ENCODE measurements at places on chromosomes 12 and 14.

DNA sequence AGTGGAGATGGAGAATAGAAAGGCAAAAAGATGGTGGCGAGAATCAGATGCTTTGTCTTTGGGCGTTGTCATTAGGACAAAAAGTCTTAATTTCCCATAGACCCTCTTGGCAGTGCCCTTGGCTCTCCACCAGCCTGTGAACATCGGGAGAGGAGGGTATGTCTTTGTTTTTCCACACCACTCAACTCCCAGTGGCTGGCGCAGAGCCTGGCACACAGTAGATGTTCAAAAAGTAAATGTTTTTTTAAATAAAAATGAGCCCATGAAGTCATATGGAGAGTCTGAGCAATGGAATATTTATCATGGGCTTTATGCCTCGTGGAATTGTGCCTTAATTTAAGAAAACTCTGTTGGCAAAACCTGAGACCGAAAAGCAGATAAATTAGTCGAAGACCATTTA, 90.4 kb downstream of the SRGAP1 start:
- no peak for DNase-seq
- no peaks in the 10 kb centered on the region for H3K27me3 ChIP-seq
- no peak overlapping the region for H3K4me3 ChIP-seq

- no peaks in the 10 kb centered on the region for H3K27me3 ChIP-seq
- peaks cover 20% of the 10 kb centered on the region for H3K4me1 ChIP-seq
- H3K36me3 ChIP-seq, result peaks cover 4% of the 10 kb centered on the region
- H3K4me3 ChIP-seq, result peak overlapping the region; percentile 76
- peak overlapping the region; percentile 77 for H3K27ac ChIP-seq
- DNase-seq, result no peak
Observed at GRCh38 chr12:110501399-110501751, 536 bp downstream of the VPS29 start.

GRCh38 chr12:28209782-28210181, 19.5 kb downstream of the CCDC91 start:
- no peak for DNase-seq
- H3K27me3 ChIP-seq, result no peaks in the 10 kb centered on the region
- H3K36me3 ChIP-seq, result peaks cover 2% of the 10 kb centered on the region

DNA sequence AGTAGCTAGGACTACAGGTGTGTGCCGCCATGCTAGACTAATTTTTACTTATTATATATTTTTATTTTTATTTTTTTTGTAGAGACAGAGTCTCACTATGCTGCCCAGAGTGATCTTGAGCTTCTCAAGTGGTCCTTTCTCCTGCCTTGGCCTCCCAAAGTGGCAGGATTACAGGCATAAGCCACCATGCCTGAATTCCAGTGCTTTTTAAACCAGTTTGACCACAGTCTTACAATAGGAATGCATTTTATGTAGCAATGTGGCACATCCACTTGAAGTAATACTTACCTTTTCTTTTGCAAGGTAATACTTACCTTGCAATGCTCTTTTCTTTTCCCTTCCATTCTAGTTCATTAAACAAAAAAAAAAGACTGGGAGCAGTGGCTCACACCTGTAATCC, 38.0 kb upstream of the CPM start:
- no peaks in the 10 kb centered on the region for H3K27me3 ChIP-seq
- peak overlapping the region; percentile 25 for H3K27ac ChIP-seq
- DNase-seq, result no peak
- peaks cover 12% of the 10 kb centered on the region for H3K4me1 ChIP-seq
- H3K36me3 ChIP-seq, result no peaks in the 10 kb centered on the region
- H3K4me3 ChIP-seq, result no peak overlapping the region

DNA sequence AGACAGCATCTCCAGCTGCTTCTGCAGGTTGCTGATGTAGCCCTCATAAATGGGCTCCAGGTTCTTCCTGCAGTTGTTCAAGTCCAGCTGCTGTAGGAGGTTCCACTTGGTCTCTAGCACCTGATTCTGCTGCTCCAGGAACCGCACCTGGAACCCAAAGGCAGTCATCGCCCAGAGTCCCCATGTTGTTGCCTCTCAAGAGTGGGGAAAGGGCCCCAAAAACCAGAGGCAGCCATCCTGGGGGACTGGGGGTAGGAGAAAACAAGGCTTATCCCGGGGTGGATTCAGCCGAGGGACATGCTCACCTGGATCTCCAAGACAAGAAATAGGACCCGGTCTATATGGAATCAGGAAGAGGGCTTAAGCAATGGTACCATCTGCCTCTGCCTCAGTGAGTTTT, 2.3 kb downstream of the KRT72 start:
- DNase-seq, result no peak
- H3K27me3 ChIP-seq, result peaks cover 40% of the 10 kb centered on the region
- H3K4me1 ChIP-seq, result no peaks in the 10 kb centered on the region
- H3K36me3 ChIP-seq, result no peaks in the 10 kb centered on the region
- H3K4me3 ChIP-seq, result no peak overlapping the region

DNA sequence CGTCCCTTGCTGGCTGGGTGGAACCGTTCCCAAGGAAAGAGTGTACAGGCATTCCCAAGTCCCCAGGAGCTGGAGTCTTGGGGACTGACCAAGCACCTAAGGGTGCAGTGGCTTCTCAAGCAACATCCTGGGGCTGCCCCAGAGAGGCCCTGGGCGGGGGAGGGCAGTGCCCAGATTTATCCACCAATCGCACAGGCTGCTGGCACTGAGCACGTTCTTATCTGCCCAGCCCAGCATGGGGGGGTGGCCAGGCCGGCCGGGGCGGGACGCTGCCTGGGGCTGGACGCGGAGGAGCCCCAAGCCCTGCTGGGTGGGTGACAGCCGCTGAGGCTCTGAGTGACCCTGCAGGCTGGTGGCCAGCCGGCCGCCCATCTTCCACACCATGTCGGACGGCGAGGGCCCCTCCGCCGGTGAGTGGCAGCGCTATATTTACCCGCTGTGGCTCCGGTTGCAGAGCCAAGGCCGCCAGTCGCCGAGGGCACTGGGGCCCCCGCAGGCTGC, 53.4 kb downstream of the CYP46A1 start:
- H3K27me3 ChIP-seq, result peaks cover 62% of the 10 kb centered on the region
- no peaks in the 10 kb centered on the region for H3K36me3 ChIP-seq
- H3K27ac ChIP-seq, result no peak overlapping the region
- DNase-seq, result no peak

GRCh38 chr12:31207799-31208465, 118.0 kb downstream of the SINHCAF start:
- no peak overlapping the region for H3K4me3 ChIP-seq
- no peaks in the 10 kb centered on the region for H3K36me3 ChIP-seq
- no peak for DNase-seq

DNA sequence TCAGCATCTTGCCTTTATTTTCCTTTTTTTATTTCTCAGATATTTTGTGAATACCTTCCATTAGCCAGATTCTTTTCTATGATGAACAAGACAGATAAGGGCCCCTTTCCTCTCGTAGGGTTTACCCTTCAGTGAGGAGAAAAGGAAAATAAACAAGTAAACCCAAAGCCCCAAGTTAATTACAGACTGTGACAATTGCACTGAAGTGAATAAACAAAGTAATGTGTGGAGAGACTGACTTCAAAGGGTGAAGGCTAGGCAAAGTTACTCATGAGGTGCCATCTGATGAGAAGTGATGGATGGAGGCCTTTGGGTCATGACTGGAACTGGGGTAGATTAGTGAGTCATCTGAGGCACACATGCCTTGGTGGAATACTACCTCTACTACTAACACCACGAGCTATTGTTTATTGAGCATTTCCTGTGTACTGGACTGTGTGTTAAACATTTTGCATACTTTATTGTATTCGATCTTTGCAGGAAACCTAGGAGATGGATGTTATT, 143.4 kb upstream of the PRICKLE1 start:
- no peak overlapping the region for H3K27ac ChIP-seq
- H3K4me3 ChIP-seq, result no peak overlapping the region
- H3K4me1 ChIP-seq, result peaks cover 10% of the 10 kb centered on the region
- H3K36me3 ChIP-seq, result no peaks in the 10 kb centered on the region
- DNase-seq, result no peak
- H3K27me3 ChIP-seq, result no peaks in the 10 kb centered on the region

- H3K27me3 ChIP-seq, result no peaks in the 10 kb centered on the region
- no peaks in the 10 kb centered on the region for H3K36me3 ChIP-seq
- no peaks in the 10 kb centered on the region for H3K4me1 ChIP-seq
- no peak overlapping the region for H3K4me3 ChIP-seq
- no peak overlapping the region for H3K27ac ChIP-seq
Observed at GRCh38 chr14:48703728-48704467, 882.3 kb downstream of the RPS29 start.

GRCh38 chr12:40170593-40170992, 54.2 kb upstream of the LRRK2 start:
- no peaks in the 10 kb centered on the region for H3K27me3 ChIP-seq
- H3K36me3 ChIP-seq, result no peaks in the 10 kb centered on the region
- H3K4me3 ChIP-seq, result no peak overlapping the region
- H3K27ac ChIP-seq, result no peak overlapping the region
- H3K4me1 ChIP-seq, result no peaks in the 10 kb centered on the region

DNA sequence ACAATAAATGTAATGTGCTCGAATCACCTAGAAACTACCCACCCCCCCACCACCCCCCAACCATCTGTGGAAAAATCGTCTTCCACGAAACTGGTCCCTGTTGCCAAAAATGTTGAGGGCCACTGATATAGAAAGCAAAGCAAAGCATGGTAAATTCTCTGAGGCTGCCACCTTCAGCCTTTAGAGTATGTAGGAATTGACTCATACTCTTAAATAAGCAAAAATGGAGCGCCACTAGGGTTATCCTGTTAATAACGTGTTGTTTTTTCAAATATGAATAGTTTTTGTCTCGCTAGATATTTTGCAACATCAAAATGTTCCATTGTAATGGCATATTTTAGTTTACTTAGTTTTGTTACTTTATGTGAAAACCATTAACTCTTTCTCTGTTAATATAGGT, 18.2 kb downstream of the DYNC1H1 start:
- peaks cover 35% of the 10 kb centered on the region for H3K4me1 ChIP-seq
- no peak for DNase-seq
- no peak overlapping the region for H3K4me3 ChIP-seq
- no peak overlapping the region for H3K27ac ChIP-seq
- no peaks in the 10 kb centered on the region for H3K27me3 ChIP-seq

- H3K4me3 ChIP-seq, result peak overlapping the region; percentile 85
- H3K27ac ChIP-seq, result peak overlapping the region; percentile 96
- peaks cover 16% of the 10 kb centered on the region for H3K4me1 ChIP-seq
- no peaks in the 10 kb centered on the region for H3K27me3 ChIP-seq
Observed at GRCh38 chr12:64221651-64222008, 466 bp downstream of the KICS2 start.

GRCh38 chr12:49515266-49515665, 23.6 kb upstream of the KCNH3 start:
- peaks cover 13% of the 10 kb centered on the region for H3K4me1 ChIP-seq
- H3K36me3 ChIP-seq, result peaks cover 4% of the 10 kb centered on the region
- DNase-seq, result no peak
- no peak overlapping the region for H3K4me3 ChIP-seq
- no peaks in the 10 kb centered on the region for H3K27me3 ChIP-seq

DNA sequence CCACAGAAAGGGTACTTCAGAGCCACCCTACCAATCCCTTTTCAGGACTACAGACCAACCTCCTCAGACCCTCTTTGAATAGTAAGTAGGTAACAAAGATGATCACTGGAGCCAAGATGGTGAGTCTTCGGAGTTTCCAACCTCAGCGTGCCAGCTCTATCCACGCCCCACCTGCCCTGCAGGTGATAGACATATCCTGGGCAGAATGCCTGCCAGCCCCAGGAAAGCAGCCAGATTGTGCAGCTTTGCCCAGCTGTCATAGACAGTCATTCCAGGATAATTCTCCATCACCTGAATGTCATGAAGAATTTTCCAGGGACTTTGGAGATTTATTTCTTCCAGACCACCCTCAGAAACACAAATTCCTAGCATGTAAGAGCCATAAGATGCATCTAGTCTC, 434.4 kb downstream of the RGS6 start:
- no peak overlapping the region for H3K4me3 ChIP-seq
- DNase-seq, result no peak
- H3K36me3 ChIP-seq, result no peaks in the 10 kb centered on the region
- no peaks in the 10 kb centered on the region for H3K4me1 ChIP-seq
- no peak overlapping the region for H3K27ac ChIP-seq
- no peaks in the 10 kb centered on the region for H3K27me3 ChIP-seq

DNA sequence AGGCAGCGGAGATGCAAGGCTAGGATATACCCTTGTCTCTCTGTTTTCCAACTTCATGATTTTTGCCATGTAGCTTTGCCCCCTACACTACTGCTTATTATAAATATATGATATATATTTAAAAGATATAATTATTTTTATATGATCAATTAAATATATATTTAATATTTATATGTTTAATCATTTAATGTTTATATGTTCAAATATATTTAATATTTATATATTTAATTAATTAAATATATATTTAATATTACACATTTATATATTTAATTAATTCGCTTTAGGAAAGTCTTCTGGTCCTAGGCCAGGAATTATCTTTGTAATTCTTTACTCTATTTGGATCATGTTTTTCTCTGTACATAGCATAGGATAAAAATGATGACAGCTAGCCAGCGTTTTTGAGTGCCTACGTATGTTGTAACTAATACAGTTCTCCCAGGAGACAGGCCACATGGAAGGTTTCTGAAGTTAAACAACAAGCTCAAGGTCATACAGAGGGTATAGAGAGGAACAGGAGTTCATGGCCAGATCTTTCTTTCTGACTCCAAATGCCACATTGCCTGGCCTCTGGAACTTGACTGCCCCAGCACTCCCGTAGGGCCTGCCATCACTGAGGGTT, 192.5 kb downstream of the KCNA5 start:
- H3K4me1 ChIP-seq, result no peaks in the 10 kb centered on the region
- H3K36me3 ChIP-seq, result no peaks in the 10 kb centered on the region
- H3K27me3 ChIP-seq, result no peaks in the 10 kb centered on the region
- no peak overlapping the region for H3K4me3 ChIP-seq
- no peak for DNase-seq

DNA sequence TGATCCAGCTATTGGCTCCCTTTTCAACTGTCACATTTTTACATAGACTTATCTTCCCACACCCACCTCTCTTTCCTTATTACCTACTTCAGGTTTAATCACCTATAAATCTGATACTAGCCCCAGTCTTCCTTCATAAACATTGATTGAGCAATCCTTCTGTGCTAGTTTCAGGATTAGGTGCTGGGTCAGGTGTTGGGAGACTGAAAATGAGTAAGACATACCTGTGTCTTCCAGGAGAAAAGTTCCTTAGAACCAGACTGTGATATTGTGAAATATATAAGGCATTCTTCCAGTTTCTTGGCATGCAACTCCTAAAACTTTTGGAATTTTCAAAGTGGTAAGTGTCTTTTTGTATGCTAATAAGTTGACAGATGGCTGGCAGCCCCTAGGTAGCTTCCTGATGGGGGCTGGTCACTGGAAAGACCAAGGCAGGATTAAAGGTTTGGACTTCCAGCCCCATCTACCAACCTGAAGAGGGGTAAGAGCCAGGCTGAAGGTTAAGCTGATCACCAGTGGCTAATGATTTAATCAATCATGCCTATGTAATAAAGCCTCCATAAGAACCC, 4.6 kb downstream of the ANO6 start:
- H3K27me3 ChIP-seq, result no peaks in the 10 kb centered on the region
- no peak overlapping the region for H3K4me3 ChIP-seq
- no peak for DNase-seq
- no peaks in the 10 kb centered on the region for H3K36me3 ChIP-seq
- H3K27ac ChIP-seq, result peak overlapping the region; percentile 68

GRCh38 chr12:56816491-56816890, 53.4 kb downstream of the HSD17B6 start:
- peaks cover 6% of the 10 kb centered on the region for H3K4me1 ChIP-seq
- no peaks in the 10 kb centered on the region for H3K36me3 ChIP-seq
- DNase-seq, result no peak
- H3K27me3 ChIP-seq, result no peaks in the 10 kb centered on the region
- H3K4me3 ChIP-seq, result no peak overlapping the region

GRCh38 chr12:6368906-6369525, 6.3 kb downstream of the SCNN1A start:
- H3K27ac ChIP-seq, result no peak overlapping the region
- no peak for DNase-seq
- no peaks in the 10 kb centered on the region for H3K36me3 ChIP-seq
- H3K4me1 ChIP-seq, result peaks cover 54% of the 10 kb centered on the region
- no peak overlapping the region for H3K4me3 ChIP-seq
